Trophoblast cell (in vitro differentiated cells and primary cell): ENCODE measurements at places on chromosomes 1 and 21.

- DNase-seq, result no peak
These were observed 2.6 kb downstream of the PRDM2 start for GRCh38 chr1:13702425-13703127.

DNA sequence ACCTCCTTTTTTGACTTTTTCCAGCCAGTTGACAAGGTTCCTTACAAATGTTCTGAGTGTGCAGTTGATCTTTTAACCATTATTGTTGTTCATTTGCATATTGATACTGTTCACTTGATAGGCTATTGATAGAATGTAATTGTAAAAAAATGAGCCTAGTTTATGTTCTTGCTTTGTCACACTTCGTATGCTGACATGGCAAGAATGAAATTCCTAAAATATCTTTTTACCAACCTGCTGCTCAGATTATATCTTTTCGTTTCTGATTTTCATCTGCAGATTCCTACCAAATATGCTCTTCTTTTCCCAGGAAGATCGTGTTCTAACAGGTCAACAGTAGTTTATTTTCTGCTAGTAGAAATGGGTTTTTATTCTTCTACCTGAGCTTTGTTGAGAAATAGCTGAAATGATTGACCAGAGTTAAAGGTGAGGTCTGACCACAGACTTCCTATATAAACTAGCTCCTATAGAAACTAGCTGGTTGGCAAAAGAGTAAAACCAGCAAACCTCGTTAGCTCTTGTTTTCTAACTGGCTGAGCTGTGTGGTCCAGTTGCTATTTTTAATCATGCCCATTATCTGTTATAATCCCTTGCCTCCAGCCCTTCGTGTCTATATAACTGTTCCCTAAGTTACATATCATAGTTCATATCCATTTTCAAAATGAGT, 174.8 kb downstream of the HS2ST1 start:
- peak; percentile 32 for DNase-seq

DNA sequence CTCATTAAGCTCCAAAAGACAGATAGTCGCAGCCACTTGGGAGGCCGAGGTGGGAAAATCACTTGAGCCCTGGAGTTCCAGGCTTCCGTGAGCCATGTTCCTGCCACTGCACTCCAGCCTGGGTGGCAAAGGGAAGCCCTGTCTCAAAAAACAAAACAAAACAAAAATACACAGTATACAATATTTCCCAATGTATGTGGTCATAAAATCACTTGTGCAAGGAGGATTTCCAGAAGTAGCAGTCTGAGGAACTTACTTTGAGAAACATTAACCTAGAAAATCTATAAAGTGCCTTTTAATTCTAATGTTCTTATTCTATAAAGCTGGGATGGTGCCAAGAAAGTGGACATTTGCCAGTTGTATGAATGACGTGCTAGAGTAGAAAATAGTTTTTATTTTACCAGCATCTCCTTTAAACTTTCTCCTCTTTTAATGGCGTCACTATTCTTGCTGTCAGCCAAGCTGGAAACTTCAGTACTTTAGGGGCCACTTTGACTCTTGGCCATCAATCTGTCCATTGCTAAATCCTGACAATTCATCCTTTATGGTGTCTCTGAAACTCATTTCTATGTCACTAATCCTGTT, 22.5 kb downstream of the FAM177B start:
- DNase-seq, result no peak

DNA sequence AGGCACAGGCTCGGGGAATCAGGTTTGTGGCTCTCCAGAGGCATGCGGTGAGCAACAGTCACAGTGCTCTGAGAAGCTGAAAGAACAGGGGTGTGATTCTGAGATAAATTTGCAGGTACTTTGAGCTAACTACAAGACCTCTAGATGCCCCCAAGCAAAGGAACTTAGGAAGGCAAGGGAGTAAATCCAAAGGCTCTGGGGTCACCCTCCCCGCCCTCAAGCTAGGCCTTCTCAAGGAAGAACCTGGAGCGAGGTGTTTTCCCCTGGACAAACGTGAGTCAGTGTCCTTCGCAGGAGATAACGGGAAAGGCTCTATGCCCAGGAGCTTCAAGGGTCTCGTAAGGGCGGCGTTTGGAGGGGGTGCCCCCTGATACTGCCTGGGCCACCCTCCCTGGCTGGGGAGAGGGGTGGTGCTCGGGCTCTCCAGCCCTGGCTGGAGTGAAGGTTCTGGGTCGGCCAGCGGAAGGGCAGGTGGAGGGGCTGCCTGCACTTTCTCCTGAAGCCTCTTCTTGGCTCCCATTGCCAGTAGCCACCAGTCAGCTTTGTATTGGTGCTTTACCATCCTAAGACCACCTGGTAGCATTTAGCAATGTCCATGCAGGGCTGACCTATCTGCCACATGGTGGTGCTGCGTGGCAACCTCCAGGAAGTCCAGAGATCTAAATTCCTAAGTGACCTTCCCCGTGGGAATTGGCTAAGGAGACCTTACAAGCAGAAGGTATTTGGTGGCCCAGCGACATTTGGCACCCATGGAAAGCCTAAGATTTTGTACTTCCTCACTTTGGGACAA, 44.0 kb downstream of the GPR161 start:
- DNase-seq, result peak; percentile 7

- DNase-seq, result no peak
These were observed 24.1 kb downstream of the IFFO2 start for GRCh38 chr1:18932387-18932786.

GRCh38 chr1:117631359-117632160, 25.7 kb downstream of the TENT5C start:
- no peak for DNase-seq

DNA sequence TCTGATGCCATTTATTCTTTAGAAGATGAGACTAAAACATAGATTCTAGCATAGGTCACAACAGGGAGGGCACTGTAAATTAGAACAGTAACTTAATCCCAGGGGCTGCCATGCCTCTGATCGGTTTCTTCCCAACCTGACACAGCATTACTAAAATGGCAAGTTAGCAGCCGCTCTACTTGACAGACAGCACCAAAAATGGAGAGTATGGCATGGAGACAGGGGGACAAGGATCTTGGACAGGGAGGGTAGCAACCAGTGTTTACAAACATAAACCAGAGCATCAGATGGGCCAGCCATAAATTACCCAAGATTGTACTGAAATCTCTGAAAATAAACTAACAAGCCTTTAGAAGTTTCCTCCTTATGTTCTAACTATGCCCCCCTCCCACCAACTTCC, 5.9 kb downstream of the DUSP10 start:
- DNase-seq, result no peak

GRCh38 chr1:45499415-45499769, 481 bp downstream of the CCDC163 start:
- no peak for DNase-seq
